ENCODE measurements at places on chromosomes 12 and 14.

GRCh38 chr14:30251557-30252100 lies 307.3 kb upstream of the G2E3 start:
- DNase-seq = no peak

GRCh38 chr12:76720068-76720467 lies 43.8 kb upstream of the ZDHHC17 start:
- no peak for DNase-seq

GRCh38 chr12:65175385-65175784 lies 6.0 kb downstream of the LEMD3 start:
- DNase-seq = no peak

- peak; percentile 0 for DNase-seq
Measured at GRCh38 chr12:75953312-75953906, 78.2 kb downstream of the PHLDA1 start.

DNA sequence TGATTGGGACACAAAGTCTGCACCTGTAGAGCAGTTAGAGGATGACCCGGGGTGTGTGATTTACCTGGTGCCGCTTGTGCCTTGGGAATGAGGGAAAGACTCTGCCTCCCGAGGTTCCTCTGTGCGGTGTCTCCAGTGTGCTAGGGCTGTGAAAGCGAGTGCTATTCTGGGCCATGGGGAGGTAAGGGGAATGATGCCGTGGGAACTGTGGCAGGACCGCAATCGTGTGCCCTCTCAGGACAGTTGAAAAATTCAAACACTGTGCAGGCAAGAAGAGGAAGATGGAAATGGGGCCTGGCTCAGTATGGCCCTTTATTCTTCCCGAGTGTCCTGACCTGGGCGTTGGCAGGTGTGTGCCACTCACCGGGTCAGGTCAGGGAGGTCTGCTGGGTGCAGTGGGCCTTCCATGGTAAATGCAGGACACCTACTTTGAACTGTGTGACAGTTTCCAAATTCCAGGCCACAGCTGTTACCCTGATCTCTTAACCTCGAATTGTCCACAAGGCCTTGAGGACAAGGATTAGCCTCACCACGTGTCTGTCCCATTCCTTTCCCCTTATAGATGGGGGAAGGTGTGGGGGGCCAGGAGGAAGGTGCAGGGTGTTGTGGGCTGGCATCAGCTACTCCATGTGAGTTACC lies 1.4 kb downstream of the SIVA1 start:
- no peak for DNase-seq

GRCh38 chr14:57380935-57381334 lies 9.5 kb upstream of the NAA30 start:
- DNase-seq = no peak

DNA sequence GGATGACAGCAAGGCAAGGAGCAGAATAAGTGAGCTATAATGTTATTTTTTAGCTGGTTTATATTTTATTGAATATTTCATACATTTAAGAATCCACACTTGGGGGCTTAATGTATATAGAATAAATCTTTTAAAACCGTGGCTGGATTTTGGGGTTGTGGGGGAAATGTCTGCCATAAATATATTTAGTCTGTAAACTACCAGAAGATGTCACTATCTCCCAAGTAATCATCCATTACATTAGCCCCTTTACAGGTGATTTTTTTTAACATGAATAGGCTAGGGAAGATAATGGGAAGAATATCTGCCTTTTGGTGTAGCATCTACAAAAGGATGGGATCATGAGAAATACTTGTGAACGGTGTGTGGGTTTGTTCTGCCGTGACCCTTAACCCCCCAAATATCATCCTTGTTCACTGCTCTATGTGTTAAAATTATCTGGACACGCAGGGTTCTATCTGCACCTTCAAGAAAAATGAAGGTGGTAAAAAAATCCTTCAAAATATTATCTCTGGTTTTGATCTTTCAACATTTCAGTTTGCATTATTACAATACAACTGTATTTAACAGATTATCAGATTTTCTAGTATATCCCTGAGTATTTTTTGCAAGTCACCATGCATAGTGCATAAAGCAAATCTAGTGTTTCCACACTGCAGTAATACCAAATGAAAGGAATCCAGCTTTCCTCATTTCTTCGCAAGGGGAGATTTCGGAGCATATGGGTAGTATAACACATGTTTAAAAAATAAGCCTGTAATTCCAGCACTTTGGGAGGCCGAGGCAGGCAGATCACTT lies 8.0 kb upstream of the SLC17A8 start:
- DNase-seq = no peak

GRCh38 chr12:109729371-109729781 lies 15.8 kb downstream of the FAM222A start:
- no peak for DNase-seq

- DNase-seq = no peak
Measured at GRCh38 chr12:67873355-67873754, 115.9 kb upstream of the IFNG-AS1 start.

GRCh38 chr12:81956468-81956860 lies 197.3 kb upstream of the PPFIA2 start:
- no peak for DNase-seq

DNA sequence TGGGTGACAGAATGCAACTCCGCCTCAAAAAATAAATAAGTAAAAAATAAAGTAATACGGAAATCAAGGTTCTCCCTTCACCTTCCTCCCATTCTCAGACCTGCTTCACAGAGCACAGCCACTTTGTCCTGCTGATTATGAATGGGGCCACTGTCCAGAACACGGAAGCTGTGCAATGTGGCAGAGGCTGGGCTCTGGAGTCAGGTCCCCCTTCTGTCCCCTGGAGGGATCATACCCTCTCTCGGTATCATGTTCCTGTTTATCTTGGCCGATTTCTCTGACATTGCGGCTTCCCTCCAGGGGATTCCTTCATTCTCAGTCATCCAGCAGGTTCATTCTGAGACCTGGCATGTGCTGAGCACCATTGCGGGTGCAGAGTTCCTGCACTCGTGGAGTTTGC lies 11.3 kb downstream of the PPP2R5C start:
- DNase-seq = no peak

- no peak for DNase-seq
Measured at GRCh38 chr14:103724116-103724515, 8.5 kb downstream of the ZFYVE21 start.

DNA sequence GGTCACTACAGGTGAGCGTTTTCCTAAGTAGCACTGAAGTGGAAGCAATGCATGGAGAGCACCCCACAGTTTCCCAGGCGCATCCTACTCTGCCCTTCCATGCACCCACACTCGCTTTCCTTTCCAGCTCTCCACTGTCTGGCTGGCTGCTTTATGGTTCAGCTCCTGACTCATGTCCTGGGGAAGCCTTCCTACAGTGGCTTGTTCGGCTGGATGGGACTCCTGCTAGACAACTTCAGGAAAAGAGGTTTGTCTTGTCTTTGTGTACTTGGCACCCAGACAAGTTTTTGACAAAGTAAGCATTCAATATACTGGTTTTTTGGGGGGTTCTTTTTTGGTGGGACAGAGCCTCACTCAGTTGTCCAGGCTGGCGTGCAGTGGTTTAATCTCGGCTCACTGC lies 21.6 kb downstream of the PPM1H start:
- DNase-seq = no peak

- DNase-seq = no peak
Measured at GRCh38 chr12:8948701-8949341, 624 bp downstream of the M6PR start.

- peak; percentile 18 for DNase-seq
Measured at GRCh38 chr14:24710403-24711112, 76.6 kb upstream of the GZMB start.

- DNase-seq = no peak
Measured at GRCh38 chr14:58626431-58626831, 11.3 kb upstream of the DACT1 start.

- no peak for DNase-seq
Measured at GRCh38 chr14:95200404-95200803, 43.1 kb upstream of the DICER1 start.

- no peak for DNase-seq
Measured at GRCh38 chr14:103507751-103508150, 14.9 kb downstream of the CKB start.

- DNase-seq = no peak
Measured at GRCh38 chr12:55930771-55931316, at the start of gene DGKA. Gene DGKA (plus strand): TSS chr12:55931162. CDS start chr12:55936504, 5,342 bp downstream.

DNA sequence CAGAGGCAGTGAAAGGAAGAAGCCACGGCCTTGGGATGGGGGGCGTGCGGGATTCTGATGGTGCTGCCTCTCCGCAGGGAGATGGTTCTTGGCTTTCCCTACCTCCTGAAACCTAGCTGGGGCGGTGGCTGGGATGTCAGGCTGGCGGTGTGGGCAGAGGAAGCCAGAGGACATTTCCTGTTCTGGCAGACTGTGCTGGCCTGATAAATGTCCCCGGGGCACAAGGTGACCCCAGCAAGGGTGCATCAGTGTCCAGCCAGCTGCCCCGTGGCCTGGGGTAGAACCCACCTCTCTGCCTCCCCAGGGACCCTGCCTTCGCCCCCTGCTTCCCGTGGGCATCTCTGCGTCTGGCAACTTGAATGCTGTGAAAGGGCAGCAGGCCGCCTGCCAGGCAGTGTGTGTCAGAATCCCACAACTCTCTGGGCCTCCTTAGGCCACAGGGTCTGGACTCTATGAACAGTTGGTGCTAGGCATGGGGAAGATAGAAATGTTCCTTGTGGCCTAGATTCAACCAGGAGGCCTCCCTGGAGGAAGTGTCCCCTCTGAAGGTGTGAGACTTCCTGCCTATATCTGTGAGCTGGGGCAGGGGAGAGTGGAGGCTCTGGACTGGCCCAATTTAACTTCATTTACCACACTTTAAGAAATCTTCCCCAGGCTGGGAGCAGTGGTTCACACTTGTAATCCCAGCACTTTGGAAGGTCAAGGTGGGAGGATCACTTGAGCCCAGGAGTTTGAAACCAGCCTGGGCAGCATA lies 4.9 kb downstream of the SH2B3 start:
- no peak for DNase-seq

DNA sequence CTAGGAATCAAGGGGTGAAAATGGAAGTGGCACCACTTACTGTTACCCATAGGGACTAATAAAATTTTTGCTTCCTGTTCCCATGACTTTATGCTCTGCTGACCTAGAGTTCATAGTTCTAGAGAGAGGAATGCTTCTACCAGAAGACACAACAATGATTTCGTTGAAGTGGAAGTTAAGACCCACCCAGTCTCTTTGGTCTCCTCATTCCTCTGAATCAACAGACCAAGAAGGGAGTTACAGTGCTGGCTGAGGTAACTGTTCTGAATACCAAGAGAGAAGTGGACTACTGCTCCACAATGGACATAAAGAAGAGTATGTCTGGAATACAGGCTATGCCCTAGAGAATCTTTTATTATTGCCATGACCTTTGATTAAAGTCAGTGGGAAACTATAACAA lies 23.5 kb upstream of the DYRK2 start:
- no peak for DNase-seq

DNA sequence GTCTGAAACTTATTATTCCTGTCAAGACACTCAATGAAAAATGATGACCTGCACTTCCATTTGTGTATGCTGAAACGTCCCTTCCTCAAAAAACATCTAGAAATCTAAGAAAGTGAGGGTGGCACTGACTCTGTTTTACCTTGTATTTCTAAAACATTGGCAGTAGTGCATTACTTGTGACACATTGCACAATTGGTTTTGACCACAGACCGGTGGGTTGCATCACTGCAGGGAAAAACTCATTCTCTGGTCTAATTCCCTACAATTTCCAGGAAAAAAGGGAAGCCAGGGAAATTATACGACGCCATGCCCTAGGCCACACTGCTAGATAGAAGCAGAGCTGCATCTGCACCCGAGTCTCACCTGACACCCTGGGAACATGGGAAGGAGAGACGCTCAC lies 156.7 kb downstream of the NTF3 start:
- no peak for DNase-seq

DNA sequence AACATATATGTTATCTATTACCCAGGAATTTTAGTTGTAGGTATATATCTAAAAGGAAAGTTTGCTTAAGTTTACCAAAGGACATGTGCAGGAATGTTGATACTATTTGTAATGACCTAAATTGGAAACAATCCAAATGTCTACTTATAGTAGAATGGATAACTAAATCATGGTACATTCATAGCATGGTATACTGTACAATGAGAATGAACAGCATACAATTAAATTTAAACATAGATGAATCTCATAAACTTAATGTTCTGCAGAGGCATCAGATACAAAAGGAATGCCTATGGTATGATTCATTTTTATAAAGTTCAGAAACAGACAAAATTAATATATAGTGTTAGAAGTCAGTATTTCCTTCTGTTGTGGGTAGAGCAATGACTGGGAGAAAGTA lies 135.4 kb downstream of the GPHN start:
- DNase-seq = no peak

GRCh38 chr12:19191089-19191488 lies 61.6 kb downstream of the PLEKHA5 start:
- DNase-seq = no peak

DNA sequence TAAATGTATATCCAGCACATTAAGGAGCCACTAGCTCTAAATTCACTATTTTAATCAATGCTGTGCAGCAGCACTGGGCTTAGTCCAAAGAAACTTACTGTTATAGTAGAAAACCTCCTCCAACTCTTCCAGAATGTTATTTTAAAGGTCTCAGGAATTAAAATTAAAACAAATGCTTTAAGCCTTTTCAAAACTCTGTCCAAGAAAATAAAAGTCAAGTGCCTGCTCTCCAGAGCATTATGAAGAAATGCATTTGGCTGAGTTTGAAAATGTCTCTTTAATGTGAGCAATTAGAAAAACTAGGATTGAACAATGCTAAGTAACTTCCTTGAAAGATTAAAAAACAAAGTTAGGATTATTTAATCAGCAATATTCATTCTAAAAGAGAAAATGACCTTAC lies 322.4 kb upstream of the DCN start:
- no peak for DNase-seq

DNA sequence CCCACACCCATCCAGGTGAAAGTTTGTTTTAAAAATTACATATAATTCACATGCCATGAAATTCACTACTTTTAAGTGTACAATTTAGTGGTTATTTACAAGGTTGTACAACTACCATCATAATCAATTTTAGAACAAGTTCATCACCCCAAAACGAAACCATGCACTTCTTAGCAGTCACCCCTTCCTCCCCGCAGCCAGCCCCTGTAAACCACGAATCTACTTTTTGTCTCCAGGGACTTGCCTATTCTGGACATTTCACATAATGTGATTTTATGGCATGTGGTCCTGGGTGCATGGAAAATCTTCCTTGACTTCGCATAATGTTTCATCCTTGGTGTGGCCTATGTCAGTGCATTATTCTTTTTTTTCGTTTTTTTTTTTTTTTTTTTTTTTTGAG lies 19.2 kb upstream of the TRAF3 start:
- DNase-seq = no peak

- no peak for DNase-seq
Measured at GRCh38 chr12:91180582-91181395, 1.8 kb downstream of the DCN start.

- DNase-seq = peak; percentile 80
Measured at GRCh38 chr12:53452159-53453077, 516 bp downstream of the PCBP2 start.

GRCh38 chr14:55706893-55707292 lies 126.9 kb downstream of the KTN1 start:
- no peak for DNase-seq

GRCh38 chr12:111823891-111824290 lies 18.1 kb upstream of the MAPKAPK5 start:
- DNase-seq = no peak

- no peak for DNase-seq
Measured at GRCh38 chr14:101854366-101854765, 92.9 kb downstream of the PPP2R5C start.

- DNase-seq = no peak
Measured at GRCh38 chr12:56614627-56615026, 15.5 kb downstream of the BAZ2A start.

GRCh38 chr12:76275511-76276093 lies 72.6 kb downstream of the BBS10 start:
- no peak for DNase-seq
